ENCODE measurements at places on chromosomes 11 and 22. TPM values are rescaled to one million over a fixed set of nuclear protein-coding genes. Genes with fewer than 3 reads are reported as not detected.

The ZBTB44 gene
- 56.0 TPM for polyA plus RNA-seq

The DDI1 gene
- not detected for polyA plus RNA-seq

The PSMD13 gene
- polyA plus RNA-seq, result 167 TPM

The ME3 gene
- polyA plus RNA-seq, result 36.4 TPM

The ABCG4 gene
- polyA plus RNA-seq, result 0.94 TPM

The CD3D gene
- not detected for polyA plus RNA-seq

The HTATIP2 gene
- 3.7 TPM for polyA plus RNA-seq

The C22orf42 gene
- polyA plus RNA-seq, result not detected

- peak; percentile 57 for DNase-seq
Measured at GRCh38 chr11:122853971-122854446, 15.7 kb downstream of the CRTAM start.

DNA sequence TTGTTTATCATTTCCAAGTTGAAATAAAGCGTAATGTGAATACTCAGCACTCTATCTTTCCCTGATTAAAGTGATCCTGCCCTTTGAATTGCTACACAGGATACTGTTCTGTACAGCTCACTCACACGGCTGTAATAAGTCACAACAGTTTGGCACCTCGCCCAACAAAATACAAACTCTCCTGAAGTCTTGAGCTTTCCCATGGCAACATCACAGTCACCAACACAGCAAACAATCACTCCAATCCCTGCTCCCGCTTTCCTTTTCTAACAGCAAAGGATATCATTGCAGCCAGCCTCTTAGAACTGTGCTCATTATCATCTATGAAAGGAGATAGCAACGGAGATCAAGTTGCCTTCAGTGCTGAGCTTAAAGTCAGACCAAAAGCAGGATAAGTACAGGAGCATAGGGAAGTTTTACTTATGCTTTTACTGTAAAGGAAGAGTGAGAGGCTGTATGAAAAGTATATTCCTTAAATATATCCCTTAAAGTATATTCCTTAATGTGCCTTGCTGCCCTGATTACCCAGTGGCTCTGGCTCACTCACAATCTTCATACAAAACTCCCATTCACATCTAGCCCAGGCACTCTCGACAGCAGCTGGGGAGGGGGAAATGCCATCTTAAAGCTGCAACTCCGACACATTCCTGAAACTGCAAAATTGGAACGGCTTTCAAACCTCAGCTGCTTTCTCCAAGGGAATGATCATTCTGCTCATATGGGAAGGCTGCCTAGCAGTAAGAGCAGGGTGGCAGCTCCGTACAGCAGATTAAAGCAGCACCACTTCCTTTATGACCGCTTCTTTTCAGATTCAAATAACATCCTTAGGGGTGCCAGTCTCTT, 35.8 kb downstream of the MAML2 start:
- peak; percentile 97 for DNase-seq

DNA sequence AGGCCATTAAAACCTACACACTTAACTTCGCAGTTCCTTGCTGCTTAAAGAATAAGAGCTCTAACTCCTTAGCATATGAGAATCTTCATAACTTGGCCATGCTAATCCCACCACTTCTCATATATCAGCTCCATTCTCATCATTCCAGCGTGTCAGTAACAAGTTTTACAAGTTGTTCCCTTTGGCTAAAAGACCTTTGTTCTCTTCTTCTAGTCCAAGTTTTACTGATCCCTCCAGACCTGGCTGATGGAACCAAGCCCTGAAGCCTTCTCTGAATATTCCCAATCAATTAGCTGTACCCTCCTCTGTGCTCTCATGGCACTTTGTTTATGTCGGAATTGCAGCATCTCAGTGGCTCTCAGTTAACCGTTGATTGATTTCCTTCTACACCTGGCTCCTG, 35.8 kb downstream of the GAB2 start:
- DNase-seq, result no peak

- no peak for DNase-seq
Measured at GRCh38 chr11:92211576-92212167, 12.9 kb upstream of the FAT3 start.

DNA sequence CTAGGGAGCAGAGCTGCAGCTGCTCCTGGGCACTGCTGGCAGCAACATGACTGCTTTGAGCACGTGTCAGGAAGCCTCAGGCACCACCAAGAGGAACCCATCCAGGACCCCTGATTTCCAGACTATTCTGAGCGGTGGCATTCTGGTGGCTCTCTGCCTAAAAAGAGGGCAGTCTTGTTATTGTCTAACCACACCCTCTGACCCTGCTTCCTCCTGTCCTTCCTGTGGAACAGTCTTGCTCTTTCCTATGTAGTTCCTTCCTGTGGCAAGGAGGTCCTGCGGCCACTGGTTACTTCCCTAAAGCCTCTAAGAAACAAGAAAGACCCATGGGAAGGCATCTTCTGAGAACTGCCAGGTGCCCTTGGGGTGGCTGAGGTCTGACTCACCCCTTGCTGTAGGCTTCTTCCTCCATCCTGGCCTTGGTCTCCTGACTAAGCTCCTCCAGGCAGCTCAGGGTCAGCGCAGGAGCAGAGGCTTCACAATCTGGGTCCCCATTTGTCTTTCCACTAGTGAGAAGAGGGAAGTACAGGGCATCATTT, 13.1 kb upstream of the LYVE1 start:
- no peak for DNase-seq

DNA sequence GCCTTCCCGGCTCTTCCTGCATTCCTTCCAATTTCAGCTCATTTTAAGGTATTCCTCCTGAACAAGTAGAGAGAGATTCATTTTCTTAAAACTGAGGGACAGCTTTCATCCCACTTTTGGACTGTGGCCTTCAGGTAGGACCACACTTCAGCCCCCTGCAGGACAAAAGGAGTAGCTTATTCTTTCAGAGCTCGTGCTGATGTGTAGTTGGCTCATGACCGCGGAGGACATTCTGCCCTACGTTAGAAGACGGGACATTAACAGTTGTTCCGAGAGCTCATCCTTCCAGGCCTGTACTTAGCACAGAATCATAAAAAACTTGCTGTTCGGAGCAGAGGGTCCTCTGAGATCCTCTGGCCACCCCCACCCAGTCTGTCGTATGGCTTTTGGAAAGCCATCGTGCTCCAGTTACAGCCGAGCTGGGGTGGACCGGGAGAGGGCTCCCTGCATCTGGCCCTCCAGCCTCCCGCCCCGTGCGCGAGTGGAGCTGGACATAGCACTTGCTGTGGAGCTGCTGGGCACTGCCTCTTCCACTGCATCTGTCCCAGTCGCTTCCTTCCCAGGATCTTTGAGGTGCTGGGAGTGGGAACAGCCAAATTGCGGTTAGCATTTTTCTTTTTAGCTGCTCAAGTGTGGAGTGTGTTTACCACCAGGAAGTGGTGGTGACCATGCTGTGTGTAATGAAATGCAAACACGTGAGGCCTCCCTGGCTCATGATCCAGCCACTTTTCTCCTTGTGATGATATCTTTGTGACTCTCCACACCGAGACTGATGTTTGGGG, 250.3 kb downstream of the TBC1D22A start:
- no peak for DNase-seq

- DNase-seq, result peak; percentile 72
Measured at GRCh38 chr11:64566042-64566914, 24.7 kb upstream of the SLC22A12 start.

DNA sequence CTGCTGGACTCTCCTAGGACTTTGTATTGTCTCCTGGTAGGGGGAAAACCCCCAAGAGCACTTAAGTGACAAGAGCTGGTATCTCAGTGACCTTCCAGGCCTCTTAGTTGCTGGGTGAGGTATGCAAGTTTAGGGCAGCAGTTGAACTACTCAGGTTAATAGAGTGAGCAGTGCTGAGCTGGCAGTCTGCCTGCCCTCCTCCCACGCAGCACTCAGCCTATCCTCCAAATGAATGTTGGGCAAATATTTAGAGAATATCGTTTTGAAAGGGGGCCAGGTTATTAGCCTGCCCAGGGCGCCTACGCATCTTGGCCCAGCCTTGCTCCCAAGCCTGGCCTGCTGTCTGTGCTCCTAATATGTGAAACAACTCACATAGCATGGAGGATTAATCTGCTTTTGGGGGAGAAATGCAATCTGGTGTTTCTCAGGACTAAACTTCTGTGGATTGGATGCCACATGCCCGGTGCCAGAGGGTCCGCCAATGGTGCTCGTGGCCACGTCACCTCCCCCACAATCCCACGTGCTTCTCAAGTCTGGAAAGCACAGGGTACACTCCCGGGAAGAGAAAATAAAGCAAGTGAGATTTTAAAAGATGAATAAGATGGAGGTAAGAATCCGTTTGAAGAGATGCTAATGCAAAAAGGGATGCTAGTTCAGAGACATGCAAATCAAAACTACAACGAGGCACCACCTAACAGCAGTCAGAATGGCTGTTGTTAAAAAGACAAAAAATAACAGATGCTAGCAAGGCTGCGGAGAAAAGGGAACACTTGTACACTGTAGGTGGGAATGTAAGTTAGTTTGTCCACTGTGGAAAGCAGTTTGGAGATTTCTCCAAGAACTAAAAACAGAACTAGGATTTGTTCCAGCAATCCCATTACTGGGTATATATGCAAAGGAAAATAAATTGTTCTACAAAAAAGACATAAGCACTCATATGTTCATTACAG, 67.7 kb downstream of the SPON1 start:
- DNase-seq, result no peak

GRCh38 chr11:62105667-62106191, 18.1 kb upstream of the INCENP start:
- no peak for DNase-seq

GRCh38 chr22:17878941-17879340, 104.7 kb upstream of the BID start:
- DNase-seq, result no peak

- no peak for DNase-seq
Measured at GRCh38 chr22:27113211-27113635, 455.8 kb downstream of the MIAT start.

DNA sequence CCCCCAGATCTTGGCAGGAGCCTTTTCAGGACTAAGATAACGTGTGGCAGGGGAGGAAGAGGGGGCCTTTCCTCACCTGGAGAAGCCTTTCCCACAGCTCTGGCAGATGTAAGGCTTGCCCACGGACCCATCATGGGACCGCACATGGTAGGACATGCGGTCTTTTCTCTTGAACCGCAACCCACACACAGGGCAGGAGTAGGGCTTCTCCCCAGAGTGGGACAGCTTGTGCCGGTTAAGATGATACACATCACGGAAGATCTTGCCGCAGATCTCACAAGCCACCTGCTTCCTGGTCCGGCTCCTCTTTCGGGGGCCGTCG, 1.9 kb downstream of the PATZ1 start:
- no peak for DNase-seq

DNA sequence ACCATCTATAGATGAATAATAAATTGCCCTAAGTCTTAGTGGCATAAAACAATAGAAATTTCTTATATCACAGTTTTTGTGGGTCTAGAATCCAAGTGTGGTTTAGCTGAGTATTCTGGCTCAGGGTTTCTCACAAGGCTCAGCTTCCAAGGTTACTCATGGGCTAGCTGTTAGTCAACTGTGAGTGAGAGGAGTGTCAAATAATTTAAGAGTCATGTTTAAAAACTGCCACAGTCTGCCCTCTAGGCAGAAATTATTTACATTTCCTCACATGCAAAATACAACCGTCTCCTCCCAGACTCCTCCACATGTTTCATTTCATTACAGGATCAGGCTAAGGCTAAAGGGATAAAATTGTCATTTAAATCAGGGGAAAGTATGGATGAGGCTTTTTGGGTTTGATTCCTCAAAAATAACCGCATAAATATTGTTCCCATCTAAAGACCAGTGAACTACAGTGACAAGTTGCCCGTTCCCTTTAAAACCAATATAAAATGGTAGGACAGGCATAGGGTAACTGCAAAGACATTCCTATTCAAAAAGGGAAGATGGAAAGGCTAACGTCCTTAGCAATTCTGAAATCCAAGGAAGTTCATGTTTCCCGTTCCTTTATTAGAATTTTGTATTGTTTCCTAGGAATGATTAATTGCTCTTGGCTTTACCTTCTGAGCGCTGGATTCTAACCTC, 324.3 kb downstream of the DYNC2H1 start:
- peak; percentile 29 for DNase-seq

DNA sequence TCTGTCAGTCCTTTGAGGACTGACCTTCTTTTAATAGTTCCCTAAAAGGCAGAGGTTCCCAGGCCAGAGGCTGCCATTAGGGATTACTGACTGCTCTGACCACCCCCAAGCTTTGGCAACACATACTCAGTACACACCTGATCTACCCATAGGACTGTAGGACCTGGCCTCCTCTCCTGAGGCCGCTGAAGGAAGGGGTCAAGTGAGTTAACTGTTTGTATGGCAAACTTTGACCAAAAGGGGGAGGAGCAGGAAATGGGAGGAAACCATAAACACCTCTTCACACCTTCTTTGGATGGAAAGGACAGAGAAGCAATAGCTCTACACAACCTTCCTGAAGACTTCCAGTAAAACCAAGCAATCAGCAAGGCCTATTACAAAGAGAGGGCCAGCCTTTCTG, 104.0 kb downstream of the APOL5 start:
- no peak for DNase-seq

DNA sequence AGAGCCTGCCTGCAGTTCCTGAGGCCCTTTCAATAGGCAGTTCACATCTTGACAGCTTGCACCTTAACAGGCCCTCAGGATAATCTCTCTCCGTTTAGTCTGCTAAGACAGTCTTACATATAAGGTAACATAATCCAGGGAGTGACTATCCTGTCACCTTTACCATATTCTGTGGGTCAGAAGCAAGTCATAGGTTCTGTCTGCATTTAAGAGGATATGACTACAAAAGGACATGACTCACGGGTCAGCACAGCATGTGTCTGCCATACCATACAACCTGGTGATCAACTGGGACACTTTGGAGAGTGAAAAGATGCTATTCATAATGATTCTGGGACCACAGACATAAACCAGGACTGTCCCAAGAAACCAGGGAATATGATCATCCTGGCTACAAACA, 611.1 kb downstream of the SOX6 start:
- no peak for DNase-seq

DNA sequence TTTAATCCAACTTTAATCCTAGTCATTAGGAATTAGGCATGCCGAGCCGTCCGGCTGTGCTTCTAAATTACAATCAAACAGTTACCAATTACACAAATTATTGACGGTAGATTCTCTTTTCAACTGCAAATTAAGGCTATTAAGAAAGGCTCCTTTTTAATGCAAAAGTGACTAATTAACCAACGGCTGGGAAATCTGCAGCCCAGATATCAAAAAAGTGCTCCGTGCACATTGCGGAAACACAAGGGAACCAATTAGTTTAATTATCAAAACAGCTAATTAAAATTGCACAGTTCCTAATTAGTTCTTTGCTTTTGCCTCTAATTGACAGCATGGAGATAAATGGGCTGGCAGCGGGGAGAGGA, 19.4 kb upstream of the LMO1 start:
- no peak for DNase-seq

DNA sequence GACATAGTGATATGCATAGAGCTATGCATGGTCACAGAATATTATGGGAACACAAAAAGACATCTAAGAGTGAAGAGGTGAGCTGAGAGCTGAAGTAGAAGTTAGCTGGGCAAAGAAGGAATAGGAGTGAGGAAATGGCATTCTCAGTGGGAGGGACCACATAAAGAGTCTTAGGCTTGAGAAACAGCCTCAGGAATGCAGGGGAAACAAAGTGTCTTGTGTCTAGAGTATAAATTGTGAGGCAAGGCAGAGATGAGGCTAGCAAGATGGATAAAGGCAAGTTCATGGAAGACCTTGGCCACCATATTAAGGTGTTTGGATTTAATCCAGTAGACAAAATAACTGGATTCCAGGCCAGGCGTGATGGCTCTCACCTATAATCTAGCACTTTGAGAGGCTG, 40.6 kb upstream of the CRTAM start:
- no peak for DNase-seq

Data from left renal cortex interstitium (tissue), 4 donors.